ENCODE measurements at places on chromosomes 5 and 9. TPM values are rescaled to one million over a fixed set of nuclear protein-coding genes. Genes with fewer than 3 reads are reported as not detected.

C1QTNF3 gene
- total RNA-seq, result 0.18 TPM

DRD1 gene
- 0.05 TPM for total RNA-seq

ORM2 gene
- total RNA-seq, result not detected

IL9 gene
- total RNA-seq, result not detected

OR1Q1 gene
- not detected for total RNA-seq

QRFP gene
- not detected for total RNA-seq

ATP6V1G1 gene
- 141 TPM for total RNA-seq

GABRB2 gene
- not detected for total RNA-seq

KCNMB1 gene
- not detected for total RNA-seq

CTNND2 gene
- not detected for total RNA-seq

EGR1 gene
- total RNA-seq, result 12.1 TPM

ADAMTS2 gene
- 0.03 TPM for total RNA-seq

DHX29 gene
- 20.6 TPM for total RNA-seq

LCP2 gene
- not detected for total RNA-seq

ADRA1B gene
- total RNA-seq, result 23.0 TPM

DBH gene
- not detected for total RNA-seq

SV2C gene
- not detected for total RNA-seq

PCA3 gene
- not detected for total RNA-seq

CTSV gene
- total RNA-seq, result 14.1 TPM

PCDHAC1 gene
- 1.9 TPM for total RNA-seq

GPR150 gene
- 0.07 TPM for total RNA-seq

PCDHGB6 gene
- 0.09 TPM for total RNA-seq

FOXE1 gene
- 3.9 TPM for total RNA-seq

ST8SIA4 gene
- total RNA-seq, result 0.29 TPM

FRMD3 gene
- total RNA-seq, result 5.4 TPM

ASB6 gene
- total RNA-seq, result 23.1 TPM

PIK3R1 gene
- 7.6 TPM for total RNA-seq

IFNE gene
- total RNA-seq, result 0.72 TPM

PCDHA1 gene
- 0.14 TPM for total RNA-seq

ZNF454 gene
- not detected for total RNA-seq

TAF11L10 gene
- not detected for total RNA-seq

PCDHGA8 gene
- total RNA-seq, result 0.02 TPM

PCDHGA3 gene
- total RNA-seq, result 0.02 TPM

ADRB2 gene
- total RNA-seq, result 1.3 TPM

IZUMO3 gene
- total RNA-seq, result not detected

NIM1K gene
- 0.21 TPM for total RNA-seq

GRM6 gene
- total RNA-seq, result not detected

LCN9 gene
- total RNA-seq, result not detected

MEGF10 gene
- not detected for total RNA-seq

GABRA1 gene
- total RNA-seq, result not detected

TRIM7 gene
- 40.4 TPM for total RNA-seq

MEF2C gene
- total RNA-seq, result 0.02 TPM

PCDHB6 gene
- 1.1 TPM for total RNA-seq

SMC2 gene
- total RNA-seq, result 19.0 TPM

TAS2R1 gene
- not detected for total RNA-seq

CDH6 gene
- 0.07 TPM for total RNA-seq

BTNL3 gene
- not detected for total RNA-seq

CDKN2B-AS1 gene
- not detected for total RNA-seq

SLC34A1 gene
- total RNA-seq, result not detected

PLCXD3 gene
- 0.18 TPM for total RNA-seq

PCDHAC2 gene
- total RNA-seq, result 4.0 TPM

PCDHGC5 gene
- total RNA-seq, result not detected

HTR4 gene
- total RNA-seq, result not detected

TSSK1B gene
- total RNA-seq, result not detected

HOMER1 gene
- total RNA-seq, result 2.5 TPM

ENDOG gene
- 37.5 TPM for total RNA-seq

All from A549 treated with AZD2906 at 1 μM for 4 hours (cell line).